ENCODE measurements at places on chromosomes 5 and 9. TPM values are rescaled to one million over a fixed set of nuclear protein-coding genes. Genes with fewer than 3 reads are reported as not detected.

- no peak for DNase-seq
Measured at GRCh38 chr9:32136700-32137339, 247.6 kb upstream of the ACO1 start.

DNA sequence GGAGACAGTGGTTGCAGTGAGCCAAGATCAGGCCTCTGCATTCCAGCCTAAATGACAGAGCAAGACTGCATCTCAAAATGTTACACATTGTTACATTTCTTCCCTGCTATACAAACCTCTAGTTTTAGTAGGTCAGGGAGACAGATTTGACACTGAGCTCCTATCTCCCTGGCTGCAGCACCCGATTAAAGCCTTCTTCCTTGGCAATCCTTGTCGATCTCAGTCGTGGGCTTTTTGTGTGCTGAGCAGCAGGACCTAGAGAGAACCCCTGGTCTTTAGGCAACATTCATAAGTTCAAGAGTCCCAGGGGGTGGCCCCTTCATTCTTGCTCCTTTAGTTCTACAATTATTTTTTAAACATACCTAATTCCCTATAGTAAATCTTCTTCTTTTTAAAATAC is 13.0 kb downstream of the SERINC5 start:
- no peak for DNase-seq

DNA sequence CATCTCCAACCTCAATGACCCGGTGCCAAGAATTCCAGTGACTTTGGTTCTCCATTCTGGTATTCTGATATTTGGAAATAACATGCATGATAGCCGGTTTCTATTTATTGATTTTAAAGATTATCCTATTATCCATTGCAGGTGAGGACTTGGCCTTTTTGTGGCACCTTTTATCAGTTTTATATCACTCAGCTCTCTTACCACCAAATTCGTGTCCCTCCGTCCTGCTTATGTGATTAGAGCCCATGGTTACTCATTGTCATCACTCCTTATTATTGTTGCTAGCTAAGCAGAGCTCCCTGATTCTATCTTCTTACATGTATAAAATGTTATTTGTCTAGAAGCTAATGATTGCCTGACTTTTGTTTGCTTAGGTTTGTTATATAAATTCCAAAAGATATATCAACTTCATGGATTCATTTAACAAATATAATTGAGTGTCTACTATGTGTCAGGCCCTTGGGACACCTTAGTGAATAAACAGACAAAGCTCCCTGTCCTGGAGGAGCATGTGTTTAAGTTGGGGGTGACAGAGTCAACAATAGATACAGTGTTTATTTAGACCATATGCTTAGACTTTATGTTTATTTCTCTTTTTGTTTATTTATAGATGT is 138.2 kb downstream of the ADAMTS16 start:
- DNase-seq: no peak

- no peak for DNase-seq
Measured at GRCh38 chr5:178107756-178108310, 5.5 kb upstream of the N4BP3 start.

The PCDHGB2 gene
- 10.2 TPM for total RNA-seq

The DPH7 gene
- 22.6 TPM for total RNA-seq

DNA sequence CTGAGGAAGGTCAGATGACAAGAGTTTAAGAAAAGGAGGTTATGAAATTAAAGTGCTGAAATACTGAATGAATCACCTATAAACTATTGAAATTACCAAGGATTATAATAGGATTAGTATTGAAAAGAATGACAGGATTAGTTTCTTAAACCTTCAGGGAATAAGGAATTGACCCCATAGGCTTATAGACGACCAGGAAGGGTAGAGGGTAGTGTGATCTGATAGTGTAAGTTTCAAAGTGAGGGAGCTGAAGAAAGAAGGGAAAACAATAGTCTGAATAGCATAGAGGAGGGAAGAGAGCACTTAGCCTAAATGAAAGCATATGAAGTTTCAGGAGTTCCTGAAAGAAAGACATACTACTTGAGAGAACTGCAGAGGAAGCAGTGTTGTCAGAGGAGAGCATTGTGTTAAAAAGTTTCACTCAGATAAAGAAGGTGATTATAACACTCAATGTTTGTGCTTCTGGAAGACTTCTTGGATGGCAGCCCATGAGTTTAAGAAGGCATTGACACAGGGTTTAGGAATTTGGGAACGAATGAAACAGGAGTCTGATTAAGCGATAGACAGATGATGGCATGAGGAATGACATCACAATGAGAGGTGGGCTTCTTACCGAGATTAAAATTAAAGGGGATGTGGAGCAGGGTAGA is 557.9 kb upstream of the GRAMD2B start:
- no peak for DNase-seq

GRCh38 chr5:23257656-23258055 is 249.8 kb upstream of the PRDM9 start:
- no peak for DNase-seq

The ZNG1E gene
- 26.5 TPM for total RNA-seq

GRCh38 chr5:173484569-173484968 is 131.9 kb downstream of the BOD1 start:
- no peak for DNase-seq

DNA sequence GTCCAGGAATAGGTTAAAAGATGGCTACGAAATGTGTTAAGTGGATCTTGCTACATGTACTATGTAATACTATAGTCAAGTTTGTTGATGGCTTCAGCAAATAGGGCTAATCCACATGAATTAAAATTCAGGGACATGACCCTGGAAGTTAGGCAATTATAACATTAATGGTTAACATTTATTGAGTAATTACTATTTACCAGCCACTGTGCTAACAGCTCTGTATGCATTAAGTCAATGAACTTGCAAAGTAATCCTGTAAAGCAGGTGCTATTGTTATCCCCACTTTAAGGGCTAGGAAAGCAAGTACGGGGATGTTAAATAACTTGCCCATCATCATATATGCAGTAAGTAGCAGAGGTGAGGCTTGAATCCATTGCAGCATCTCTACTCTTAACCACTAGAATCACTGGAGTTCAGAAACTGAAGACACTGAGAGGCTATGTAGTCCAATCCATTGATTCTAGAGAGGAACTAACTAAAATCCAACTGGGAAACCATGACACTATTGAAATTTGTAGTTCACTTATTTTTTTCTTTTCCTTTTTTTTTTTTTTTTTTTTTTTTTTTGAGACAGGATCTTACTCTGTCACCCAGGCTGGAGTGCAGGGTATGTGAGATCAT is 77.5 kb upstream of the SPINK5 start:
- DNase-seq: no peak

- DNase-seq: no peak
Measured at GRCh38 chr9:109560470-109561132, 62.5 kb upstream of the PTPN3 start.

The FOXD4 gene
- total RNA-seq: 0.25 TPM

DNA sequence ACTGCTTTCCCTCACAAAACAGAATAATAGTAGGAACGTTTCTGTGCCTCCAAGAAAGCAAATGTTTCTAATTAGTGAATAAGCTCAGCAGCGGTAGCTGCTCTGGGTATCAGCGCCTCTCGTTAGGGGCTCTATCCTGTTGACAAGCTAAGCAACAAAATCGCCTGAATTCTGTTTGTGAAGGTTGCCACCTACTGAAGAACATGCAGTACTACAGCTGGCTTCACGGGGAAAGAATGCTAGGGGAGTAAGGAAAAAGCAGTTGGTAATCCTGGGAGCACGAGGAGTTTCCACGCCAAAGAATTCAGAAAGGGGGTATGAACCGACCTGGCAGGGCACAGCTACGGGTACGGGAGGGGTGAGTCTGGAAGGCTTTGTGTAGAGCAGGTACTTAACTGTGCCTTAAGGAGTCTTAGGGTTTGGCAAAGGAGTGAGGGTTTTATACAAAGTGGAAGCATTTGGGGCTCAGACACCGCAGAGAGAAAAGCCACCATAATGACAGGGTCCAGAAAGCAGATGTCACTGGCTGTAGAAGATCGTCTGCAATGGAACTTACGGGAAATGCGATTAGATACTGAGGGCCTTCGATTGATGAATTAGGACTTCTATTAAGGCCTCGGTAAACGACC is 171.7 kb downstream of the TTC39B start:
- DNase-seq: peak; percentile 67

The SLC2A6 gene
- 11.6 TPM for total RNA-seq
